RPMI8226 (cell line): ENCODE measurements at places on chromosomes 4 and X.

DNA sequence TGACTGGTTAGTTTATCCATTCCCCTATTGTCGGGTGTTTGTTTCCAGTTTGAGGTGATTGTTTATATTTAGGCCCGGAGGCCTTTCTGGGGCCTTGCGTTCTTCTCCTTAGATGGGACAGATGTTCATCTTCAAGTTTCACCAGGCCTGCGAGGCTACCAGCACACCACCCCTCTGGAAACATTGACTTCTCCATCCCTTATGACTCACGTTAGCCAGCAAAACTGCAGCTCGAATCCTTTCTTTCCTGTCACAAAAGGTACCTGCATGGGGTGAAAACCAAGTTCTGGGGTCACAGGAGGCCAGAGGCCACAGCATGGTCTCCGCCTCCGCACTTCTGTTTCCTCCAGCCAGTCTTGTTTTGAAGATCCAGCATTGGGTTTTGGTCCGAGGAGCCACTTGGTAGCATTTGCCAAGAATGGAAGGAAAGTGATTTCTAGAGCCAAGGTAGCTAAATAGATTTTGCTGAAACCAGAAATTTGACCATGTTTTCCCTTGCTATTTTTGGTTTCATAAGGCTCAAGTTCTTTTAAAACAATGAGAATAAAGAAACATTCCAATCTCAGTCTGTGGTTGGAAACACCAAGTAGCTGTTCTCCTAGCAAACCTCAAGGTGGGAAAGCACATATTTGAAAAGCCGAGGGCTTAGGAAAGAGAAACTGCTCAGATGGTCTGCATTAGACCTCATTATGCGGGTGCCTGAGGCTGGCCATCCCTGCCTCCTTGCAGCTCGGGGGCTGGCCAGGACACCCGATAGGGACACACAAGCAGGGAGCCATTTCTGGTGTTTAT lies 5.6 kb downstream of the NYX start:
- DNase-seq, result no peak

- DNase-seq, result peak; percentile 30
Measured at GRCh38 chrX:23554304-23554703, 113.0 kb upstream of the PRDX4 start.

- no peak for DNase-seq
Measured at GRCh38 chrX:16212024-16212423, 44.7 kb downstream of the MAGEB17 start.

GRCh38 chr4:81472281-81473182 lies 825 bp upstream of the RASGEF1B start:
- peak; percentile 79 for DNase-seq

GRCh38 chrX:66672106-66672505 lies 33.2 kb upstream of the EDA2R start:
- no peak for DNase-seq

DNA sequence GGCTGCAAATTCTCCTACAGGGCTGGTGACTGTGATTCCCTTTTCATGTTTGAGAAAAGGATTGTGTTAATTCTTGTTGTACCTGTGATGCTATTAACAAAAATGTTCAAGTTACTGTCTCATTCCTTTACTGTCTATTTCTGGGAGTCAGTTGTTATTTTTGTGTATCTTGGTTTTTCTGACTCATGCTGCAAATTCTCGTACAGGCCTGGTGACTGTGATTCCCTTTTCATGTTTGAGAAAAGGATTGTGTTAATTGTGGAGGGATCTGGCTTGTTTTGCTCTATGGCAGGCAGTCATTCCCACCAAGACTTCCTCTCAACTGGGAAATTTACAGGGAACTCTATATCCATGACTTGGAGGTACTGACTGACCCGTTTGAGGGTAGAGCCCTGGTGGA lies 693.4 kb upstream of the INTU start:
- DNase-seq, result no peak

DNA sequence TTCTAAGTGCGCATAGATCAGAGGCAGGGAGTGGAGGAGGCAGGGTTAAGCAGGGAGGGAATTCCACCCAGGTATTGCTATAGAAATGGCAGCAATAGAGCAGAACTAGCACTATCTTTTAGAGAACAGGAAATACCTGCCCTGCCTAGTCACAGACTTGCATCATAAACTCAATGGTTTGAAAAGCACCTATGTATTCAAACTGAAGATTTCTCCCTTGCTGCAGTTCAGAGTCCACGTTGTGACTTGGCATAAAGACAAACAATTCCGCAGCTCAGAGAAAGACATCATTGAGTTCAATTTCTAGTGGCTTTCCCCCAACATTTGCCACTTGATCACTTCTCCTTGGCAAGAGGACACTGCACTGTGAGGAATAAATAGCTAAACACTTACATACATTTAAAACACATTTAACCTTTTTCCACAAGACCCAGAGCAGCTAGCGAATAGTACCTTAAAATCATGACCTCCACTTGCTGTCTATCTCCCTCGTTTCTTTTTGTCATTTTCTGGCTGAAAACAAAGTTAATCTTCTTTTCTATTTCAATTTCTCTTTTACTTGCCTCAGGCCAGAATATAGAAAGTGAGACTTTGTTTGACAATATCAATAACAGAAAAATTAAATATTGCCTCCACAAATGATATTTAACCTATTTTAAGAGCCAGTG lies 42.4 kb downstream of the SLC7A11 start:
- no peak for DNase-seq

DNA sequence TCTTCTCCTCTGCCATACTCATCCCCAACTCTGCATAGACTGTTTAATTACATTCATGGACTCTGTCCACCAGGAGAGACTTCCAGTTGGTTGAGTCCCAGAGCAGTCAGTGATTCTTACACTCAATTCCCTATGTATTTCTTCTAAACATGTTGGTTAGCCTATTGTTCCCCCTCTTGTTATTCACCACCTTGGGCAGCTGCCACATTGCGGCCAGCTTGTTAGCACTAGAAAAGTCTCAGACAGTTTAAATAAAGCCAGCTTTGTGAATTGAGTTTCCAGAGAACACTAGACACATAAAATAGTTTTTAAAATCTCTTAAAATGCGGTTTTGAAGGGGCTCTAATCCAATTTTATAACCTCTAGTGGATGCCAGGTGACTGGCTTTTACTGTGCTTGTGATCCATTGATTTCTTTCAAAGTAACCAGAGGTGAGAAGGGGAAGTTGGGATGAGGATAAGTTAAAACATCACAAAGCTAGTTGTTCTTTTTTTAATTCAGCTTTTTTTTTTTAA lies 827.7 kb downstream of the FSTL5 start:
- DNase-seq, result no peak

DNA sequence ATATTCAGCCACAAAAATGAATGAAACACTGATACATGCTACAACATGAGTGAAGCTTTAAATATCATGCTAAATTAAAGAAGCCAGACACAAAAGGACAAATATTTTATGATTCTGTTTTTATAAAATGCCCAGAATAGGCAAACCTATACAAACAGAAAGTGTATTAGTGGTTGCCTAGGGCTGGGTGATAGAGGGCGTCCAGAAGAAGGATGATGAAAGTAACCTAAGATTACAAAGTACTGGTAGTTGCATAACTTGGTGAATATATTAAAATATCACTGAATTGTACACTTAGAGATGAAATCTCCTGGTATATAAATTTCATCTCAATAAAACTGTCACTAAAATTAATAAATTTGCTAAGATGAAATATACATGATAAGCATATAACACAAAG lies 67.5 kb downstream of the FBXW7 start:
- no peak for DNase-seq
